Non-pigmented ciliary epithelial cell (primary cell): ENCODE measurements at places on chromosomes 12 and 14.

DNA sequence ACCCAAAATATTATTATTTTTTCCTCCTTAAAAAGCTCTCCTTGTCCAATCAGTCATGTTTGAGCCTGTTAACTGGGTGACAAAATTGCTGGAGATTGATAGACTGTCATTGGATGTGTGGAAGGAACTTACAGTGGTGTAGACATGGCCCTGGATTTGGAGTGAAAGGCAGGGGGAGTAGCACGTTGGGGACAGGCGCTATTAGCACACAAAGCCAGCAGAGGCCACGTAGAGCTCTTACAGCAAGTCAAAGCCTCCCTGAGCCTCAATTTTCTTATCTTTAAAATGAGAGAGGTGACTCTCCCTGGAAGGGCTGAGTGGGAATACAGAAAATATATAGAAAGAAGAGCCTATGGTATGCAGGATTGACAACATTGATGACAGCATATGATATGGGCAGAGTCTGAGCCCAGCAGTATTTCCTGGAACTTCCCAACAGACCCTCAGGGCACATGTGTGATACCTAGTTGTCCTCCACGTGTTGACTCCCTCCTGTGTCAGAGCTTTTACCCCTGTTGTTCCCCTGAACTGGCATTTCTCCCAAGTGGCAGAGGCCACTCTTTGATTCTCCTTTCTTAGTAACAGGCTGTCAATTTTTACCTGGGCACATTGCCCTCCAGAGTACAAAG lies 504.9 kb downstream of the VRK1 start:
- no peak for DNase-seq

GRCh38 chr12:123063535-123063934 lies 83.1 kb downstream of the ARL6IP4 start:
- no peak for DNase-seq

DNA sequence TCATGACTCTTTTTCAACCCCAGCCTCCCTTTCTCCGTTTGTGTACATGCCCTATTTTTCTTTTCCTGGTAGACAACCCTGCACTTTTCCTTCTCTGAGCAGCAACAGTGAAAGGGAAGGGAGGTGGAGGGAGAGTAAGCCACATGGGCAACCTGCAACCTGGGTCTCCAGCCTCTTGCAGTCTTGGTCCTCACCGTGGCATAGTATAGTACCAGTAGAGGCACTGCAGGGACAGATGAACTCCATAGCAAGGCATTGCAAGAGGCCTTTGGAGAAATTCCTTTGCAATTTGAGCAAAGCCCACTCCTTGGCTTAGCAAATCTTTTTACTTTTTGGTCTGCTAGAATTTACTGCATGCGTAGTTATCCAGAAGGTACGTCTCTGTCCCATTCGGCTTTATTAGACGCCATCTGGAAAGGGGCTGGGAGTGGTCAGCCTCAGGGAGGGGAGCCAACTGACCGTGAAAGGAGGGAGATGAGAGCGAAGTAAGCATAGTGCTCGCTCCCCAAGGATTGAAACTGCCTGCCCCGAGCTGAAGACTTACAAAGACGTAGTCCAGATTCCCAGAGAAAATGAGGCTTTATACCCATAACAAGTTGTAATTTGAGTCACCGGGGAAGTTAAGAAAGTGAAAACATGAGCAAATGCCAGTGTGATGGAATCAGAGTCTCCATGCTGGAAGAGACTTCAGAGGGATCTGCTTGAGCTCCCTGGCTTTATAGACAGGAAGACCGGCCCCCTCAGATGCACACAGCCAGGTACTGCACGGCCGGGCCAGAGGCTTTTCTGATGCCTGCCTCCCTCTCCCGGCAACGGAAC lies 332.0 kb downstream of the CACNA1C start:
- DNase-seq: peak; percentile 44

GRCh38 chr12:52195065-52195730 lies 3.4 kb upstream of the KRT80 start:
- DNase-seq: no peak

GRCh38 chr12:127240249-127240929 lies 1026.6 kb upstream of the TMEM132C start:
- DNase-seq: no peak

GRCh38 chr12:19741132-19741489 lies 301.8 kb downstream of the AEBP2 start:
- no peak for DNase-seq

DNA sequence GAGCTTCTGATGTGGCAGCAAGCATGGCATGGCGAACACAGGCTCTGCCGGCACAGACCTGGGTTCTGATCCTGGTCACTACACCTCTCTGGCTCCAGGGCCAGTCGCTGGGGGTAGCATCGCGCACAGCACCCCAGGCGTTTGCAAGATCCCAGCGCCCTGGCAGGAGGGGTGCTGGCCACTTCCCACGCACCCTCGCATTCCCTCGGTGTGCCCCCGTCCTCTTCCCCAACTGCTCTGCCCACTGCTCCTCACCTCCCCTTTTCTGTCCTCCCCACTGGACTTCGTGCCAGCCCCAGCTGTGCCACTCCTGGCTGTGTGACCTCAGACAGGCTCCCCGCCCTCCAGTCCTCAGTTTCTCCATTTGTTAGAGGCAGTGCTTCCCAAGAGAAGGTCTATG lies 2.8 kb downstream of the CDK2AP1 start:
- no peak for DNase-seq

GRCh38 chr14:91366749-91367148 lies 50.9 kb downstream of the CCDC88C start:
- no peak for DNase-seq
